ENCODE measurements at places on chromosomes 1 and 21.

DNA sequence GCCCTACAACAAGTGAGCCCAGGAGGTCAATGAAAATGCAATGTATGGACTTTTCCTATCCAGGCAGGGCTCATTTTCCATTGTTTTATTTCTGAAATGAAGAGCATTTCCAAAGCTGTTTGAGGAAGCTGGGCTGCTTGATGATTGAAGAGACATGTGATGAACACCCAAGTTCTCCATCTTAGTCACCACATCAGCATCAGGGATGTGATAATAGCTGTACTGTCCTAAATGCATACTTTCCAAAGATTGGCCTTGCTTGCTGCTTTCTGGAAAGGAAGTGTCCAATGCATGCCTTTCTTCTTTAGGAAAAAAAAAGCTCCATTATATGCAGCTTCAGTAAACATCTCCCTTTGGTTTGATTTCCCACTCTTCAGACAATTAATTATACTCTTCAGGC is 425.9 kb upstream of the RUNX1 start:
- DNase-seq, result no peak

- no peak for DNase-seq
Measured at GRCh38 chr1:199292896-199293295, 654.1 kb downstream of the PTPRC start.

- no peak for DNase-seq
Measured at GRCh38 chr21:42614396-42614795, 39.0 kb upstream of the PDE9A start.

DNA sequence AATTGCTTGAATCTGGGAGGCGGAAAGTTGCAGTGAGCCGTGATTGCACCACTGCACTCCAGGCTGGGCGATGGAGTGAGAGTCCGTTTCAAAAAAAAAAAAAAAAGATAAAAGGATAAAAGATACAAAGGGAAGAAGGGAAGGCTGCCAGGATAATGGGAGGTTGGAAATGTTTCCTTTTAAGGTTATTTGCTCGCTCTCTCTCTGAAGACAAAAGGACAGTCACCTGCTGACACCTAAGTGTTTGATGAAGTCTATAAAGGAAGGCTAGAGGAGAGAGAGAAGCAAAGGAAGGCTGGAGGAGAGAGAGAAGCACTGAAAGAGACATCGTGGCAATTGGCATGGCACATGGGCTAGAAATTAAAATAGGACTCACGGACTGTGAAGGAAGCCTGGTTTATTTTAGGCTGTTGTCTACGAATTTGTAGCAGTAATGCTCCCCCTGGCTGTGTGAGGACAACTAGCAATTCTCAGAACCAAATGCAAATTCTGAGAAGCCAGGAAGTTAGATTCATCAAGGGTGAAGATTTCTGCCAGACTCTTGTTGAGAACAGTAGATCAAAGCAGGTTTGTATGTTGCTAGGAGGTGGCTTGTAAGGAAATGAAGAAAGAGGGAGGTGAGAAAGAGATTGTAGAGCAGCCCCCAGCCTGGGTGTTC is 154.2 kb downstream of the ZP4 start:
- DNase-seq, result no peak

DNA sequence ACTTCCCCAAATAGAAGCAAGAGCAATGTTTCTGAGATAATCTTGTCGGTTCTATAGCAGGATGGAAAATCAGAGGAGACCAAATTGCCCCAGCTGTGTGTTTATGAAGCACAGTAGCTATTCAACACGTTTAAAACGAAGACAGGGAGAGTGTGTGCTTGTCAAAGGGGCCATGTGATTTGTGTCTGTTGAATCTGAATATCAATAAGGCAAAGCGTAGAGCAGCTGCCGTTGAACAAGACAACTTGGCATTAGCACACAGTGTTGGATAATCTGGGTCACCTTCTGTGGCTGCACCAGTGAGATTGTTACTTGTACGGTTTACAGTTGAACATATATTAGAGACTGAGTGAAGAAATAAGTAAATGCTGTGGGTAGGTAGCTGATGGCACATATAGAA is 1.0 kb downstream of the CRB1 start:
- DNase-seq, result no peak

DNA sequence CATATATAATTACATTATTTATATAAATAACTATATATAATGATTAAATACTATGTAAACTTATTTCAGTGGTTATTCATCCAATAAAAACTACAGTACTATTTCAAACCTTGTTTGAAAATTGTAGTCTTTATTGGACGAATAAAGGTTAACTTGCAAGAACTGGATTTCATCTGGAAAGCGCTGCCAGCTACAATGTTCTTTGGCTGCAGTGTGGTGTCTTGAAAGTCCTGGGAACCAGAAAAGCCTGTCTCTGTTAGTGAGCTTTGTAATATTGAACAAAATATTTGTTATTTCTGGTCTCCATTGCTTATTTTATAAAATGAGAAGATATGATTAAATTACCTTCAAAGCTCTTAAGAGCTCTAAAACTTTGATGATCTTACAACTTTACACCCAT is 763.6 kb downstream of the ADGRL2 start:
- no peak for DNase-seq

DNA sequence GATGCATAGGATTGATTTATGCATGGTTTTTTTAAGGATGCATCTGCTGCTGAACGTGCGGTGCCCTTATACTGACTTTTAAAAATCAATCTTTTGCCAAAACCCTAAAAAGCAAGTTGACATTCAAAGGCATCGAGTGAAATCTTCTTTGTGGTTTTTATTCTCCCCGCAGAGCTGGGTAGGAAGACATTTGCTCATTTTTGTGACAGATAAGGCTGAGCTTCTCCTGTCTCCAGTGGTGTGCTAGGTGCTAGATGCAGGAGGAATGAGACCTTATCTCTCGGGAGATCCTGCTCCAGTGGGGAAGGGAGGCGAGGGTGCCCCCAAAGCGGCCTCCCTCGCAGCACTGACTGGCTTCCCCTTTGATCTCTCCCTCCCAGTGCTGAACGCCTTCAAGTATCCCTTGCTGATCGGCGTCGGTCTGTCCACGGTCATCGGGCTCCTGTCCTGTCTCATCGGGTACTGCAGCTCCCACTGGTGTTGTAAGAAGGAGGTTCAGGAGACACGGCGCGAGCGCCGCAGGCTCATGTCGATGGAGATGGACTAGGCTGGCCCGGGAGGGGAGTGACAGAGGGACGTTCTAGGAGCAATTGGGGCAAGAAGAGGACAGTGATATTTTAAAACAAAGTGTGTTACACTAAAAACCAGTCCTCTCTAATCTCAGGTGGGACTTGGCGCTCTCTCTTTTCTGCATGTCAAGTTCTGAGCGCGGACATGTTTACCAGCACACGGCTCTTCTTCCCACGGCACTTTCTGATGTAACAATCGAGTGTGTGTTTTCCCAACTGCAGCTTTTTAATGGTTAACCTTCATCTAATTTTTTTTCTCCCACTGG is 14.9 kb upstream of the CD101 start:
- DNase-seq, result no peak

GRCh38 chr1:94416901-94417727 is 1.1 kb upstream of the ABCD3 start:
- DNase-seq, result no peak

DNA sequence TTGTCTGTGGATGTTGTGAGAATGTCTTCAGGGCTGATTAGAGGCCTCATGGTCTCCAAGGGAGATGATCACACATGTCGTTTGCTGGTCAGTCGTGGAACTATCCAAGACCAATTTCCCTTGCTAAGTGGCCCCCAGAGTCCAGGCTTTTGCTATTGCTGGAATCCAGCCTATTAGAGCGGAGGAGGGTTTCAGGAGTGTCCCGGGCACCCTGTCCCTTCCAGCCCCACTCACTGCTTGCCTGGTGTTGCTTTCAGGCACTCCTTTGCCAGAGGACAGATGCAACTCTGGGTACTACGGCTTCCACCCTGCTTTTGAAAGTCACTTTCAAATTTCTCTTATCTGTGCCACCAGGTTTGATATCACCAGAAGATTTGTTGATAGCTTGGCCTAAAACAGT is 149.1 kb downstream of the NOS1AP start:
- DNase-seq, result no peak

DNA sequence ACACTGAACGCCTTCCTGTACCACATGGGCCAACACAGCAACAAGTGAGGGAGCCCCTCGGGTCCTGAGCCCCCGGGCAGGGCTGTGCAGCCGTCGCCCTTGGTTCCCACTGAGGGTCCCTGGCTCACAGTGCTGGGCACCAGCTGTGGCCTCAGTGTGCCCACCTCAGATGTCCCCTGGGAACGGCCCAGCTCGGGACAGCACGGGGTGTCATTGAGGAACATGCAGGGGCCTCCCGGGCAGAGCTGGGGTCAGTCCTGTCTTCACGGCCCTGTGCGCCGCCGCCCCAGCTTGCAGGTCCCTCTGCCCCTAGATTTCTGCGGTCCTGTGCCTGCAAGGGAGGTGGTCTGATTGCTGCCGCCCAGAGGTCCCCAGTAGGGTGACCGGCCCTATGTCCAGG is 17.7 kb downstream of the ATAD3B start:
- DNase-seq, result no peak

DNA sequence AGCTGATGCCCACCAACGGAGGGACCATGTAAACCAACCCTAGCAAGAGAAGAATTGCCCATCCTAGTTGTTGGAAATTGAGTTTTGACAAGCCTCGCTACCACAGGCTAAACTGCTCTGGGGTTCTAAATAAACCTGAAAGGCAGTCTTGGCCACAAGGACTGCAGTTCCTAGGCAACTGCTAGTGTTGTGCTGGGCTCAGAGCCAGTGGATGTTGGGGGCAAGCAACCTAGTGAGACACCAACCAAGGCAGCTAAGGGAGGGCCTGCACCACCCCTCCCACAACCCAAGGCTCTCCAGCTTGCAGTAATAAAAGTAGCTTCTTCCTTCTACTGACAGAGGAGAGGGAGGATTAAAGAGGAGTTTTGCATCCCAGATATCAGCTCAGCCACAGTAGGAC is 102.4 kb upstream of the PKN2 start:
- no peak for DNase-seq

DNA sequence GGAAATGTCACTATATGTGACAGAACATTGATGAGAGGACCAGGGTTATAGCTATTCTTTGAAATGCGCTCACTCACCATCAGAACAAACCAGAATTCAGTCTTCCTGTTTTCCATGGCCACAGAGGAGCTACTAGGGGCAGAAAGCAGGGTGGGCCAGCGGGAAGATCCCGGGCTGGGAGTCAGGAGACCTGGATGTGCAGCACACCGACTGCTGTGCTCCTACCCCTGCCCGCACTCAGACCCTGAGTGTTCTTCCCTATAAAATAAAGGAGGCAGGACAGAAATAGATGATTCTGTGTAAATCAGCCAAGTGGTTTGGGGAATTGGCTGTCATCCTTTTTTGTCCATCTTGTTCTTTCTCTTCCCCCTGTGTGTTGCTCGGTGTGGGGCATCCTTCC is 21.0 kb downstream of the MTARC1 start:
- DNase-seq, result no peak

DNA sequence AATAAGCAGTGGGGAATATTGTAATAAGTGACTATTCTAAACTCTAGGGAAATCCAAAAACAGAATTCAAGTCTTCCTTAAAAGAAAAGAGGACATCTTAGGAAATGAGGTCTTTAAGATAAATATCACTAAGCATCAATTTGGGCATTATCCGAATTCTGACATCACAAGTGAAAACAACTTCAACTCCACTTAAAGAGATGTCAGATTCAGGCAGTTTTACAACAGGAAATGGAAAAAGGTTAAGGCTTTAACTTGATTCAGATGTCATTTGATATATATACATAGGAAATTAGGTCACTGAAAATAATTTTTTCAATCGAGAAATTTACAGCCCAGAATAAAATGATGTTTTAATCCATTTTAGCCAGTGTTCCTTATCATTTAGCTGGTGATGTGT is 435.4 kb downstream of the SETD4 start:
- DNase-seq, result no peak

- DNase-seq, result no peak
Measured at GRCh38 chr1:204564835-204565234, 48.6 kb downstream of the MDM4 start.

- no peak for DNase-seq
Measured at GRCh38 chr1:106926803-106927582, 129.5 kb upstream of the PRMT6 start.

DNA sequence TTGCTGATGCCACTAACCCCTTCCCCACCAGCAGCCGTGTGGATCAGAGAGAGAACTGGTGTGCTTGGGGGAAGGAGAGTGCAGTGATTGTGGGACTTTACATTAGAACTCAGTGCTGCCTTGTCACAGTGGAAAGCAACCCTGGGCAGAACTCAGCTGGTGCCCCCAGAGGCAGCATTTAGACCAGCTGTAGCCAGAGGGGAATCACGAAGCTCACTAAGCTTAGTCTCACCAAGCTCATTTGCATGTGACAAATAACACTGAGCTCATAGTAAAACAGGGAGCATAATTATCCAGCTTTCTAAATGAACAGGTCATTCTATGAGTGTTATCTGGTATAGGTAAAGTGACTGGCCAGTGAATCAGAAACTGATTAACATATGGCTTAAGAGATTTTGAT is 9.8 kb upstream of the SMAP2 start:
- no peak for DNase-seq

DNA sequence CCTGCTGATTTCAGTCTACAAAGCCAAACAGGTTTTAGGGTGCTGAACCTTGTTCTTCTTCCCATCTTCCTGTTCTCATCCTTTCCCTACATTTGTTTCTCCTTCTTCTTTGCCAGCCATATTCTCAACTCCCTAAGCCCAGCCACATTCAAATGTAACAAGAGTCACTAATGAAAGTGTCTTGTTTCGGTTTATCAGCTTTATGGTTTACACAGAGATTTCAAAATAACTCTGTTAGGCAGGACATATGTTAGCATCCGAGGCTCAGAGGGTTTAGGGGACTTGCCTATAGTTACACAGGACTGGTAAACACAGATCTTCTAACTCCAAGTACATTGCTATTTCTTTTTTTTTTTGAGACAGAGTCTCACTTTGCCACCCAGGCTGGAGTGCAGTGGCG is 61.3 kb downstream of the NDUFS5 start:
- no peak for DNase-seq

DNA sequence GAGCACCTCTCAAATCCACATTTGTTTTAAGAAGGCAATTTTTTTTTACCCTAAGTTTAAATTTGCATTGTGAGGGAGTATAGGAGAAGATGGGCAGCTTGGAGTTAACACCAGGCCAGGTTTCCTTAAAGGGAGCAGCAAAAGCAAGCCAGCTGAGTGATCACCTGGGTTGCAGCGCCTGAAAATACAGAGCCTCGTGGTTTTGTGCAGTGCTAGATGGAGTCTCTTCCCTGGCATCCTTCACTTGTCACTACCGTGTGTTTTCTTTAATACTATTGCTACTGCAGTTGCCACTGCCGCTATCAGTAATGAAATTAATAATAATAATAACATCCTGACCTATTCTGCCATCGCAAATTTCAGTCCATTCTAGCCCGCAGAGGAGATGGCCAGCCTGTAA is 35.2 kb upstream of the VAV3 start:
- DNase-seq, result no peak

DNA sequence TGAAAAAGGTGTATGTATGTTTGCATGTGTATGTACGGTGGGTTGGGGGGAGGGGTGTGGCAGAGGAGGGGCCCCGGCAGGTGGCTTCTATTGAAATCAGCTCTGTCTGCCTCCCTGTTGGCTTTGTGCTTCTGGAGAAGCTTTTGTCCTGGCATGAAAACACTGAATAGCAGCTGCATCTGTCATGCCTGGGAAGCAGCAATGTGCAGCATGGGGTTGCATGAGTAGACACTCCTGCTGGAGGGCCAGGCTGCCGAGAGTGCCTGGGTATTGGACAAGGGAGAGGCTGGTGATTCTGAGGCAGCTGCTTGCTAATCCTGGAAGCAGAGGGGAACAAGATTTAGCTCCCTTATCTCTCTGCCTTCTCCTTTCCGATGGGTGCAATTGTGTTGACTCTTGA is 20.5 kb downstream of the MAPKAPK2 start:
- no peak for DNase-seq

Measured in stimulated activated CD8-positive, alpha-beta memory T cell treated with anti-CD3 and anti-CD28 coated beads, Interleukin-7, amount 100 ng/mL, for 1 hour (primary cell).